Type B pancreatic cell (in vitro differentiated cells): ENCODE measurements at places on chromosomes 4 and X. TPM values are rescaled to one million over a fixed set of nuclear protein-coding genes. Genes with fewer than 3 reads are reported as not detected.

DNA sequence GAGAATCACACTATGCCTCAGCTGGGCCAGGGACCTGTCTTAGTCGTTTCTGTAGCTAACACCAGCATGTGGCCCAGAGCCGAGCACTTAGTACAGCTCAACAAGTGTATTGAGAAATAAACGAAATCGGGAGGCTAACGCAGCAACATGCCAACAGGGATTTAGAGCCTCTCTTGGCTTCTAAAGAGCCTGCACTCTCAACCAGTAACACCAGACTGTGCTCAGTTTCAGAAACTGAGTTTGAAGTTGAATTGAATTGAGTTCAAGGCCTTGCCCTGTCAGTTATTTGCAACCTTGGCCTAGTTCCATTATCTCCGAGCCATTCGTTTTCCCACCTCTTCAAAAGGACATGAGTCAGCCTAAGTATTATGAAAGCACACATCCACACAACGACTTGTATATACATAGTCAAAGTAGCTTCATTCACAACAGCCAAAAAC is 71.3 kb upstream of the LDB2 start:
- no peak for DNase-seq

DNA sequence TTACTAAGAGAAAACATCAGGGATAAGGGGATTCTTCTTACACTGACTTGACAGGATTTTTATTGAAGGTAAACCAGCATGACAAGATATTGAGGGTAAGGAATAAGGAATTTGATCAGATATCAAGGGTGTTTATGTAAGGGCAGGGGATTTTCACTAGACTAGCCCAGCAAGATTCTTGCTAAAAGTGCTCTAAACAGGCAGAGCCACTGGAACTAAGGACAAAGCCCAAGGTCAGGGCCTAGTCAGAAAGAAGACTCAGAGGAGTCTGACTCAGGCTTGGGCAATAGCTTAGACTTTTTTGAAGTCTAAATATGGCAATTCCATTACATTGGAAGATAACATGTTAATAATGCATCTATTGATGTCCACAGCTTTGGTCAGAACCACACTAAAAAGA is 6.5 kb upstream of the GLRA3 start:
- no peak for DNase-seq

DNA sequence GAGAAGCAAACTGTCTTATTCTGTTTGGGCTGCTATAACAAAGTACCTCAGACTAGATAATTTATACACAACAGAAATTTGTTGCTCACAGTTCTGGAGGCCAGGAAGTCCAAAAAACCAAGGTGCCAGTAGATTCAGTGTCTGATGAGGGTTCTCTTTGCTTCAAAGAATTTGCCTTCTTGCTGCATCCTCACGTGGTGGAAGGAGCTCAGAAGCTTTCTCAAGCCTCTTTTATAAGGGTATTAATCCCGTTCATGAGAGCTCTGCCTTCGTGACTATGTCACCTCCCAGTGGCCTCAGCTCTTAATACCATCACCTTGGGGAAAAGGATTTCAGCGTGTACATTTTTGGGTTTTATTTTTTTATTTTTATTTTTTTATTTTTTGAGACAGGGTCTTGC is 20.1 kb downstream of the CA5B start:
- DNase-seq = no peak

GRCh38 chr4:97828646-97829045 is 314.6 kb downstream of the STPG2 start:
- DNase-seq = no peak

The FATE1 gene
- total RNA-seq = 0.29 and 0.62 TPM in 2 replicates

DNA sequence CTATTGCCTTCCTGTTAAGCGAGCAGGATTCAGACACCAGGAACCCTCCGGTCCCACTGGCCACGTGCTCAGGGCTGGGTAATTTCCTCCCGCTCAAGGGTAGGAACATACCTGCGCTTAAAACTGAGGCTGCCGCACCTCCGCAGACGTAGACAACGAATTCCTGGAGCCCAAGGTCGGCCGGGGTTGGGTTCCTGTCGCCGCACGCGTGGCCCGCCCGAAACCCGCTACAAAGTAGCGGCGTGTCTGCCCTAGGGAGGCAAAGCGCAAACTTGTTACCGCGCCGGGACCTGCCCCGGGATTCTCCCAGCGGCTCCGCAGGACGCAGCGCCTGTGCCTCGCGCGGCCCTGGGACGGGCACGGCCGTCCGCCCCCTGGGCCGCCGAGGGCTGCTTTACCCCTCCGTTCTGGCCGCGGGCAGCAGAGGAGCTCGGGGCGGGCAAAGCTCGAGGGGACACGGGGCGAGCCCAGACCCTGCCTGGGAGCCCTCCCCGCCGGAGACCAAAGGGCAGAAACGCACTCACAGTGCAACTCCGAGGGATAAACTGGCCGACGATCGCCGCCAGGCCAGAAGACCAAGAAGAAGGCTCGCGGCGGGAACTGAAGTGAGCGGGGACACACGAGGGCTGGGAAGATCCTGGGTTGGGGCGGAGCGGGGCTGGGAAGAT is at the start of gene ERVMER34-1:
ERVMER34-1 (minus strand) TSS at position 607 of the 668 bp plus-strand sequence. CDS start 5,905 bp downstream, outside the sequence.
- peak; percentile 69 for DNase-seq

DNA sequence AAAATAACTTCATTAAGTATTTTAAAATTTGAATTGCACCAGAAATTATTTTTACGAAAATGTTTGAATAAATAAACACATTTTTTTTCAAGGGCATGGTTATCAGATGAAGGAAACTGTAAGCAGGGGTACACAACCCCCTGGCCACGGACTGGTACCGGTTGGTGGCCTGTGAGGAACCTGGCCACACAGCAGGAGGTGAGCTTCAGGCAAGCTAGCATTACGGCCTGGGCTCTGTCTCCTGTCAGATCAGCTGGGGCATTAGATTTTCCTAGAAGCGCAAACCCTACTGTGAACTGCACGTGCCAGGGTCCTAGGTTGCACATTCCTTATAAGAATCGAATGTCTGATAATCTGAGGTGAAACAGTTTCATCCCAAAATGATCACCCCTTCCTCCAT is 1499.7 kb upstream of the AGA start:
- DNase-seq = no peak
